ENCODE measurements at places on chromosomes 4 and X.

- no peak for DNase-seq
Observed at GRCh38 chr4:3305610-3306371, 13.0 kb downstream of the RGS12 start.

GRCh38 chr4:138658518-138658917 is 357.1 kb upstream of the NOCT start:
- DNase-seq, result no peak

DNA sequence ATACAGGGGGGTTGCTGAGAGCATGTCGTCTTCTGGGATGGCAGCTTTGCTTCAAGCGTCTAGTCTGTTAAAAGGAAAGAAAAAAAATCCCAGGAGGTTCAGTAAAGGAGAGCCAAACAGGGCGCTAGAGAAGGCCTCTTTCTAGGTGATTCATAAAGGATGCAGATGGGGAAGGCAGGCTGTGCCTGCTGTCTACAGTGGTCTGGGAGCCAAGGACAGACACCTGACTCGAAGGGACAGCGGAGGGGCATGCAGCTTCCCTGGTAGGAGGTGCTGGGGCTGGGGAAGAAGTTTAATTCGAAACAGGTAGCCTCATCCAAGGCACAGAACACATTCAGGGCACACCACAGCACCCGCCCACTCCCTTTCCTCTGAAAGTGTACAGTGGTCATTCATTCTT is 19.9 kb downstream of the BCOR start:
- DNase-seq, result no peak

DNA sequence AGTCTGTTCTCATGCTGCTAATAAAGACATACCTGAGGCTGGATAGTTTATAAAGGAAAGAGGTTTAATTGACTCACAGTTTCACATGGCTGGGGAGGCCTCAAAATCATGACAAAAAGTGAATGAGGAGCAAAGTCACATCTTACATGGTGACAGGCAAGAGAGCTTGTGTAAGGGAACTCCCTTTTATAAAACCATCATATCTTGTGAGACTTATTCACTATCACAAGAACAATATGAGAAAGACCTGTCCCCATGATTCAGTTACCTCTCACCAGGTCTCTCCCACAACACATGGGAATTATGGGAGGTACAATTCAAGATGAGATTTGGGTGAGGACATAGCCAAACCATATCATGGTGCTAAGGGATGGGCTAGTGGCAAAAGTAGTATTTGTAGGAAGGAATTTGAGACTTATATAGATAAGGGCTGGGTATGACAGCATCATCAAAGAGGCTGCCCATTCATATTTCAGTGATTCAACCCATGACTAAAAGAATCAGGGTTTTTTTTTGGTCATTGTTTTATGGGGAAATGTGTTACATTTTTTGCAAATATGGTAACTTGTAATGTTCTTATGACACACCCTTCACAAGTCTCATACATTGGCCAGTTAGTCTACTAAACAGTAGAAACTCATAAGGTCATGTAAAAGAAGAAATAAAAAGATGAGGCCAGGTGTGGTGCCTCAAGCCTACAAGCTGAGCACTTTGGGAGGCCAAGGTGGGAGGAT is 34.7 kb downstream of the NUP62CL start:
- DNase-seq, result no peak

DNA sequence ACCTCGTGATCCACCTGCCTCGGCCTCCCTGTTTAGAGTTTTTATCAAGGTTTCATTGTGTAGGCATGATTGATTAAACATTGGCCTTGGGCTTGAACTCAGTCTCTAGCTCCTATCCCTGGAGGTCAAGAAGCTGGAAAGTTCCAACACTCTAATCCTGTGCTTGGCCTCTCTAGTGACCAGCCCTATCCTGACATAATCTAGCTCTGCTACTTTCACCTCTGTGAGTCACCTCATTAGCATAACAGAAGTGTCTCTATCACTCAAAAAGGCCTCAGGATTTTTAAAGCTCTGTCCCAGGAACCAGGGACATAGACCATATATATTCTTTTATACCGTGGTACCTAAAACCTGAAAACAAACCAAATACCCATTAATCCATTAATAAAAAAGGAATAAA is 377.5 kb downstream of the CENPC start:
- DNase-seq, result no peak

DNA sequence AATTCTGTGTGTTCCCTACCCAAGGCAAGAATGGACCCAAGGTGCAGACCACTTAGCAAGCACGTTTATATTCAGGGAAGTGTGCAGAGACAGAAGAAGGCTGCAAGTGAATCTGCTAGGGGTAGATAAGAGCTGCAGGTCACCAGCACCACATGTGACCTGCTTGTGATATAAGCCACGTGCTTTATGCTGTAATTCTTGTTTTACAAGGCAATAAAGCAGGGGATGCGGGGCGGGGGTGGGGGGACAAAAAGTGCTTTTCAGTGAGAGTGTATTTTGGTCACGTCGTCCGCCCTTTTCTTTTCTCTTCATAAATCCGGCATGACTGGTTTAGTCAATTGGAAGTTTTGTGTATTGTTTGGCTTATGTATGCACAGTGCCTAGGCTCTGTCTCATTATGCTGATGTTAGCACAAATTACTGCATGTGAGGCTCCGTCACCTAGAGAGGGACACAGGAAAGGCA is 192.7 kb downstream of the RBMX2 start:
- DNase-seq, result no peak

- DNase-seq, result no peak
Observed at GRCh38 chr4:2696423-2696822, 59.7 kb downstream of the TNIP2 start.

- no peak for DNase-seq
Observed at GRCh38 chrX:133776072-133776471, 209.3 kb downstream of the GPC3 start.

GRCh38 chrX:47574547-47575301 is 7.5 kb upstream of the TIMP1 start:
- DNase-seq, result no peak

DNA sequence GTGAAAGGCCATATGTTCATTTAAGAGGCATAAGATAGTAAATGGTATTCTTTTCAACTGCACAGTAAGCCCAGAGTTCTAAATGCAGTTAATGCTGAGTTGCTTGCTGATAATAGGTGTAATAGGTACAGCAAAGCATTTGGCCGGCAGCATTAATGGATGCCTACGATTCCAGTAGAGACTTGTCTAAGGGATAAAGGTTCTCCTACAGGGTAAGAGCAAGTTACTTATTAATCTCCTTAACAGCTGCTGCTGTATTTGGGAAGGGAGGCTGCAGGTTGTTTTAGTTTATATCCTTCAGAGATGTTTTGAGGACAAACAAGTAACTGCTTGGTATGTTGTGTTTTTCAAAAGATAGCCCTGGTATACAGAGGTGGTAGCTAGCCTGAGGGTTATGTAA is 16.8 kb downstream of the TSPAN7 start:
- DNase-seq, result no peak

- DNase-seq, result no peak
Observed at GRCh38 chrX:72621625-72622485, 49.2 kb upstream of the HDAC8 start.

- DNase-seq, result no peak
Observed at GRCh38 chr4:132923516-132923915, 225.6 kb upstream of the PCDH10 start.

DNA sequence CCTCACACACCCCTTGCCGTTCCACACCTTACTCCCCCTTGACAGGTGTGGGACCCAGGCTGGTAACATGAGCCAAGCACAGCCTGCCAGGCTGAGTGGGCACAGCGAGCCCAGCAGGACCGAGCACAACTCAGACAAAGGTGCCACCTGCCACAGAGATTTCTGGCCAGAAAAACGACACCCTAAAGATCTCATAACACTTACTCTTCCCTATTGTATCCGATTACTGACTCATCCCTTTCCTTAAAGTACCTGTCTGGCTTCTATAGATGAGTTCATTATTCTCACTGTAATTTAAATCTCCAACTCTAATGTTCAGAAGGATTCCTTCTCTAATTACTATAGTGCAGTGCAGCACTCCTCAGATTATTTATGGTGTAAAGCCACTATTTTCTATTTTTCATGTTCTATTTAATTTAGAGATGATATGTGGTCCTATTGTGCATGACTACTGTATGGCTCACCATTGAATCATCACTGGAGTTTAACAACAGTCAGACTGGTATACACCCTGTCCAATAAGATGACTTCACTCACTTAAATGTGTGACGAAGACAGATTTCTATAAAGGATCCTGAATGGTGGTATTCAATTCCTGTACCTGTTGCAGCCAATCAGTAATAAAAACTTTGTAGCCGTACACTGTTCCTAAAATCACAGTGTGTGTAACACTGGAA is 7.6 kb upstream of the SYTL5 start:
- no peak for DNase-seq

- DNase-seq, result no peak
Observed at GRCh38 chr4:155805016-155805415, 46.2 kb downstream of the GUCY1B1 start.

- DNase-seq, result no peak
Observed at GRCh38 chr4:117577686-117578311, 456.5 kb upstream of the NDST3 start.

DNA sequence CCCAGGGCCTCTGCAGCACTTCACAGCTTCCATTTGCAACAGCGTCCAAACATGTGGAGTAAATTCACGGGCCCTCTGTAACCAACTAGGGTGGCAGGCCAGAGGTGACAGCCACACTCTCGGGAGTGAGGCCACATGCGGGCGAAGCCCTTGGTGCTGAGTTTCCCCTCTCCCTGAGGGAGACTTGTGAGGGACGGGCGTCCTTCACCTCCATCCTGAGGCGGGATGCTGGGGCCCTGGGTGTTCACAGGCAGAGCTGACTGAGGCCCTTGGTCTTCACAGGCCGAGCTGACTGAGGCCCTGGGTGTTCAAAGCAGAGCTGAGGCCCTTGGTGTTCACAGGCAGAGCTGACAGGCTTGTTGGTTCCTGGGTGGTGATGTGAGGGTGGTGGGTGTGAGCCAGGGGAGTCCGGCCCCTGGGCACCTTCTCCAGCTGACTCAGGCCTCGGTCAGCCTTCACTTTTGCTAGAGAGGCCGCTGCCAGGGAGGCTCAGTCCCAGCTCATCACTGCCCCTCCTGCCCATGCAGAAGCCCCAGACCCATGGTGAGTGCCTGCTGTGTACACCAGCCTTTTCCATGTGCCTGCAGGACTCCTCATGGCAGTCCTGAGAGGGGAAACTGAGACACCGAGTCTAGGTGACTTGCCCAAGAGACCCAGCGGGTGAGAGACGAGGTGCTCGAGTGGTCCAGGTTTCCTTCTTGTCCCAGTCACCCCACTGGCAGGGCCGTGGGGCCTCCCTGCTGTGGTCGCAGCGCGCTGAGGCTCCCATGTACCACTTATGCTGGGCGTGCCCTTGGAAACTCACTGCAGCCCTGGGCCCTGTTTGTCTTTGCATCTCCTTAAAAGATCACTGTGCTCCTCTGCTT is 8.5 kb downstream of the WFS1 start:
- no peak for DNase-seq

- no peak for DNase-seq
Observed at GRCh38 chr4:78024576-78025091, 32.5 kb upstream of the FRAS1 start.

DNA sequence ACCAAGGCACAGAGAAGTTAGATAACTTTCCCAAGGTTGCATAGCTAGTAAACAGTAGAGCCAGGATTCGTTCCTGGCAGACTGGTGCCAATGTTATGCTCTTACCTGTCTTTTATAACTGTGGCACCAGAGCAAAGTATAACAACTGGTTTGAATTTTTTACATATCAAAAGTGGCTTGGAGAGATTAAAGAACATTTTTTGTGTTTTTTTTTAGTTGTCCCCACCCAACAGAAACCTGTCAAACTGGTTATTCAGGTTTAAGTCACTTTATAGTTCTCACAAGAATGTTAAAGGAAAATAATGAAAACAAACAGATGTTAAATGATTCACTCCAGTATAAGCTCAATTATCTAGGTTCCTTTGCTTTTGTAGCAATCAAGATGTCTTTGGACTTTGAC is 15.6 kb upstream of the FAM47E start:
- no peak for DNase-seq

- DNase-seq, result no peak
Observed at GRCh38 chrX:153771415-153772315, 7.6 kb downstream of the PLXNB3 start.

DNA sequence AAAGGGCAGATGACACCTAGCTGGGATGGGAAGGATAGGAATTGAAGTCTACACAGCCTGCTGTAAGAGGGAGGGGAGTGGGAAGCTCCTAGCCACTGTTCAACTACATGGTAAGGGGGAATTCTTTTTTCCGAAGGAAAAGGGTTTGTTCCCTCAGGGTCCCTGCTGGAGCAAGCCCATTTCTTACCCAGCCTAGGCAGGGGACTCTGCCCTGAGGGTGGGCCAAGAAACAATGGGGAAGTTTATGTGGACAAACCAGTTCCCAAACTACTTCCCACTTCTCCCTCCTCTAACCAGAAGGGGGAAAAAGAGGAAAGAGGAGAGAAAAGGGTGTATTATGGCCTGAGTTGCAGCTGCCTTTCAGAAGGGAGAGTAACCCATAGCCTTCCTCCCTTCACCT is 13.5 kb upstream of the VSIG4 start:
- DNase-seq, result no peak

GRCh38 chrX:109373468-109373867 is 108.4 kb downstream of the GUCY2F start:
- DNase-seq, result no peak

DNA sequence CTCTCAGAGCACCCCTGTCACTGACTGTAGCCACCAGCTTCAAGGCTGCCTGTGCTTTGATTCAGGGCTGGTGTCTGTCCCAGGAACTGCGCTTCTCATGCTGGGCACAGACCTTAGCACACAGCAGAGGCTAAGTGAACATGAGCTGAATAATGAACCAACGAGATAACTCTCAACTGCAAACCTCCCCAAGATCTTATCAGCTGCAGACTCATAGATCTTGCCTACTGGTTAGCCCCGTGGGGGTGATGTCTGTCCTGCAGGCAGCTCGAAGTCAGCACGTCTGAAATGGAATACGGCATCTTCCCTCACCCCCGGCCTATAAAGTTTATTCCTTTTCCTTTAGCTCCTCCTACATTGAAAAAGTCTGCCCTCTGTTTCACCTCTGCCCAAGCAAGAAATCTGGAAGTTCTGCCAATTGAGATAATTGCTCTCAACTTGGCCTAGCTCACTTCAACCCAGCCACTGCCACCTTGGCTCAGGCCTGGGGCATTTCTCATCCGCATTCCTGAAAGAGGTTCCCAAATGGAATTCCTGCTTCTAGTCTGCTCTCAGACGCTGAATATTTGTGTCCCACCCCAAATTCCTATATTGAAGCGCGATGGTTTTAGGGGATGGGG is 73.7 kb downstream of the GATB start:
- DNase-seq, result no peak
